ENCODE measurements at places on chromosomes 2 and 18.

DNA sequence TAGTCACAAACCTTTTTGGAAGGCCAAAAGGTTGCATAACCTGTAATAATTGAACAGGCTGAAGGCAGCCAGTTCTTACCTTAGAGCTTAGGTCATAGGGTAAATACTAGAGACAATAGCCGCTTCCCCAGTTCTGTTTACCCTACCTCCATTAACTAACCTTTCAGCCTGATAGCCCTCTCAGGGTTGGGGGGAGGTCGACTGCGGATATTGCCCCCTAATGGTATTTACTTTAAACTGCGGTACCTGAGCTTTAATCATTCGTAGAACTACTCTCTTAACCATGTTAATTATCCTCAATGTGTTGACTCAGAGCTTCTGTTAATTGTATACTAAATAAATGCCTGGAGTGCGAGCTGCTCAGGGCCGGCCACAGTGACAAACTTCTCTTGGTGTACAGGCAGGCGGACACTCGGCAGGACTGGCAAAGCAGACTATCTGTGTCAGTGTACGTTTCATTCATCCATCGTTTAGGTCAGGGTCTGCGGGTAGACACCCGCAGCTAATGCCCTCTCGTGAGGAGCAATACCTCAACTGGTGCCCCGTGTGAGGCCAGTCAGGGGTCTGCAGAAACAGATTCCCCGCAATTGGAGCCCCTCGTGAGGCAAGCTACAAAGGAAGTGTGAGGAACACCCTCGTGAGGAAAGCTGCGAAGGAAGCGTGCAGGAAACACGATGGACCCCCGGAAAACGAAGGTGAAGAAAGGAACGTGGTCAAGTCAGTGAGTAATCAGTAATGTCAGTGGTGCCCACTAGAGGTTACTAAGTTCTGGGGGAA lies 115.3 kb upstream of the SCN7A start:
- no peak for DNase-seq

- no peak for DNase-seq
Observed at GRCh38 chr2:105473011-105473410, 74.2 kb upstream of the FHL2 start.

GRCh38 chr2:15819562-15820256 lies 120.6 kb upstream of the MYCN start:
- DNase-seq: no peak

DNA sequence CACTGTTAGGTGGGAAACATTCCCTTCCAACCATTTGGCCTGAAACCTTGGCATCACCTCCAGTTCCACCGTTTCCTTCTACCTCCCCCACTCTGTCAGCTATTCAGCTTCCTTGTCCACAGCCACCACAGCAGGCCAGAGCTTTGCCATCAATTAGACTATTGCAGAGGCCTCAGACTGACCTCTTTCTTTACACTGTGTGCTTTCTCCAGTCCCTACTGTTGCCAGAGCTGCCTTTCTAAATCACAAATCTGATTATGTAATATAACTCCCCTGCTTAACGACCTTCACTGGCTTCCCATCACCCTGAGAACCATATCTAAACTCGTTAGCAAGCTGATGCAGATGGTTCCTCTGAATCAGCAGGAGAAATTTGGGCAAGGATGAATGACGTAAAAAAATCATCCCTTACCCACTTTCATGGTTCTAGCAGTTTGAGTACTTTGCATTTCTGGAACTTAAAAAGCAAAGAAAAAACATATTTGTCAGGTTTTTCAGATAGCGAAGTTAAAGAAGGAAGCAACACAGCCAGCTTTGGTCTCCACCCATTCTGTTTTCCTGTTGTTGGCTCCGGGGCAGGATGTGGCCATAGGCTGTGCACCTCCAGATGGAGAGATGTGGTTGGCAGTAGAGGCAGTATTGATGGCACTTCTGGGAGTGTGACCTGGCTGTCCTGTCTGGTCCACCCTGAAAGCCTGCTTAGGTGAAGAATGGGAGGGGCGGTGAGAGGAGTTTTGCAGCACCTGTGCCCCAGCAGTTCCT lies 422.1 kb downstream of the PARD3B start:
- no peak for DNase-seq

- DNase-seq: no peak
Observed at GRCh38 chr18:78722386-78722785, 257.2 kb upstream of the SALL3 start.

DNA sequence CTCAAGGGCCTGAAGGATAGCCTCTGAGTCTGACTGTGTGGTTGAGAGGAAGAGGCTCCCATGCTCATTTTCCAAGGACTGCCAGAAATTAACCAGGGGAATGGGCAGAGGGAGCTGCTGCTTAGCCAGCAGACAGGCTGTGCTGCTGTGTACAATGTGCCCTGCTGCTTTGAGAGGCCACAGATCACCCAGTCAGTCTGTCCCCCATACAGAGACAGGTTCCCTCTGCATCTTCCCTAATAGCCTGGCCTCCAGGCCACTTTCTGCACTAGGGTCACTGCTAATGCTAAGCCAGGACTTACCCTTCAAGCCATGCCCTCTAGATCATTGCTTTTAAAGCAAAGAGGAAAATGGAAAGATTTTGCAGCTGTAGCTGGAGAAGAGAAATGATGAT lies 341.1 kb downstream of the CYRIA start:
- DNase-seq: no peak

- no peak for DNase-seq
Observed at GRCh38 chr2:118670838-118671237, 176.6 kb downstream of the EN1 start.
